CD4-positive, alpha-beta T cell treated with Interleukin-21 for 1 hour (primary cell): ENCODE measurements at places on chromosomes 11 and 22.

DNA sequence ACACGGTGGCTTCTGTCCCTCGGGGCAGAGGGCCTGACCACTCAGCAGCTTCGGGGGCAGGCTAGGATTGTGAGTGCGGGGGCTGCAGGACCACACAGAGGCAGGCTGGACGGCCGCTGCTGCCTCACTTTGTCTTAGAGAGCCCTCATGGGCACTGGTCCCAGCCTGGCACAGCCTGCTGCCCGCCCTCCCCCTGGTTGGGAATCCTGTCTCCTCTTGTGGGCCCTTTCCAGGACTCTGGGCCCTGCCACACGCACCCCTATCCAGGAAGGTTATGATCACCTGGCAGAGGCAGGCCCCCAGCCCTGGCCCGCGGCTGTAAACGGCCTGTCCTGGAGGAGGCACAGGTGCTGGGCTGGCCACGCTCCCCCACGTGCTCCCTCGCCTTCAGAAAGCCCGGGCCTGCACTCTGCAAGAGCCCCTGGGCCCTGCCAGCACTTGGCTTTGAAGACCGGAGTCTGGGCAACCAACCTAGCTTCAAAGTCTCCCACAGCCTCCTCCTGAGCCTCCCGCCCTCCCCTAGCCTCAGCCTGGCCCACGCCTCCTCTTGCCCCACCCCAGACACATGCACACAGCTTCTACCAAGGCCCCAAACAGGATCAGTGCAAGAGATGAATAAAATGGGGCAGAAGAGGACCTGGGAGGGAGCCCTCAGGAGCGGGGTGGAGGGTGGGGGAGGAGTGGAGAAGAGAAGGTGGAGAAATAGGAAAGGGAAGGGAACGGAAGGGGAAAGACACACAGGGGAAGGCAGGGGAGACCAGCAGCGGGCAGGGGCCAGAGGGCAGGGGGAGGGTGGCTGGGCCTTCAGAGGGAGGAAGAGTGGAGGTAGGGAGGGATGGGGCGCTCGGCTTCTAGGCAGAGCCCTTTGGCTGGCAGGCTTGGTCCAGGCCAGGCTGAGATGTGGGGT lies 31.0 kb downstream of the SYT7 start:
- no peak for DNase-seq

DNA sequence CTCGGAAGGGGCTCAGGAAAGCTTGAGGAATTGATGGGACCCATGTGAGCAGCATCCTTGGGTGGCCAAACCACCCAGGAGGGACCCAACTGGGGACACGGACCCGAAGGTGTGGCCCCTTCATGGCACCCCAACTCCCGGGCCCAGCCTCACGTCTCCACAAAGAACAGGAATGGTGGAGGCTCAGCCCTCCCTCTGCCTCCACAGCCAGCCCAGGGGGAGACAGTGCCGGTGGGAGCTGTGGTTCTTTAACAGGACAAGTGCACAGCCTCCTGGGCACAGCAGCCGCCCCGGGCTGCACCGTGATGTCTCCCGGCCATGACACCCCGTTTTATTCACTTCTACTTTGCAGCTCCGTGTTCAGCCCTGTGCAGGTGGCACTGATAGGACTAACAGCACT lies 587.2 kb downstream of the BRD1 start:
- DNase-seq: no peak

DNA sequence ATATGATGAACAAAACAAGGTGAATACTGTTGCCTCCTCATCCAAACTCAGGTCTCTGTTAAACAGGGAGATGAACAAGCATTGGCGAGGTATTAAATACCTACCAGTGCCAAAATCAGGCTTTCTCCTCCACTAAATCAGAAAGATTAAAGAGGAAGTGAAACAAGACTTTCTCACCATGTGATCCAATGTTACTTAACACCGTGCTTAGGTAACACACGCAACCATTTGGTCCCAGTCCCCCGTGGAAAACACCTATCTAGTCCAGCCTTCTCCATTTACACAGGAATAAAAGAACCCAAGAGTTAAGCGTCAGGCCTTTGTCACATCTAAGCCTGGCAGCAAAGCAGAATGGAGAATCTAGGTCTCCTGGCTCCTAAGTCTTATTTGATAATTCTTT lies 34.5 kb downstream of the TENM4 start:
- no peak for DNase-seq

DNA sequence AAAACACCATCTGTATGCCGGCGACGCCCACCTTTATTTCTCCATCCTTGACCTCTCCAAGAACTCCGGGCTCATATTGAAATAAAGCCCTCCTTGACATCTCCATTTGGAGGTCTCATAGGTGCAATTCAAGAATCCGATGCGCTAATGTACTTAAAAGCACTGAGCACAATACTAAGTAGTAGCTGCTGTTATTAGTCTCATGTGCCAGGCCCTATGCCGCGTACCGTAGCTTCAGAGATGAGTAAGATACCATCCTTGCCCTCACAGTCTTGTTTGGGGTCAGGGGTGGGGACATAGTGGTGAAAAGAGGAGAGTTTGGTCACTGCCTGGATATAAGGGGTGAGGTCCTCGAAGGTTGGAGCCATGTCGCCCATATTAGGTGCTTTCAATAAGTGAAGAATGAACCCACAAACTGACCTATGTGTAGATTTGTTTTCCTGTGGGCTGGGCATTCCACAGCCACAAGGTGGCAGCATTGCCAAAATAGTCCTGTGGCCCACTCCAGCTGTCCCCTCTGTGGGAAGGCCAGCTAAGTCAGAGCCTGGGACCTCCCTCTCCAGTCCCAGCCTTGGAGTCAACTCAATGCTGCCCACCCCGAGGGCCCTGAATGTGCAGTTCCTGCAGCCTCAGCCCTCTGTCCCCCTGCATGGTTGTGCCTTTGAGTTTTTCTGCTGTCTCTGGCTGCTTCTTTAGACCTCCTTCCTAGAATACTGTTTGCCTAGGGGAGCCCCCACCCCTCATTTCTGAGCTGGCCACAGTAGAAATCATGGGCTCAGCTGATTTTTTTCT lies 6.5 kb downstream of the DCPS start:
- DNase-seq: peak; percentile 65

DNA sequence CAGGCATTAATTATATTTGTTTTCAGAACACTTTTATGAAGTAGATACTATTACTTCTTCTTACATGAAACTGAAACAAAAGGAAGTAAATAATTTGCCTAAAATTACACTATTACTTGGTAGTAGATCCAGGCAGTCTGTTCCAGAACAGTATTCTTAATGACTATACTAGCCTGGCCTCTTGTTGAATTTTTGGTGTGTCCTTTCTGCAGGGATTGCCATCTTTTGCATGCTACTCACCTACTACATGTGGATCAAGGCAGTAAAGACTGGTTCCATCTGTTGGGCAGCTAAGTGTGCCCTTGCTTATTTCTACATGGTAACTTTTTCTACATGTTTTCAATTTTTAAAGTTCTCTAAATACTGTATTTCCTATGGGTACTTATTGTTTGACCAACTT lies 12.8 kb downstream of the STT3A start:
- DNase-seq: no peak

- DNase-seq: no peak
These were observed 7.9 kb downstream of the GRAP2 start for GRCh38 chr22:39908737-39909136.

- DNase-seq: no peak
These were observed 104.6 kb downstream of the ATXN10 start for GRCh38 chr22:45776313-45776585.

DNA sequence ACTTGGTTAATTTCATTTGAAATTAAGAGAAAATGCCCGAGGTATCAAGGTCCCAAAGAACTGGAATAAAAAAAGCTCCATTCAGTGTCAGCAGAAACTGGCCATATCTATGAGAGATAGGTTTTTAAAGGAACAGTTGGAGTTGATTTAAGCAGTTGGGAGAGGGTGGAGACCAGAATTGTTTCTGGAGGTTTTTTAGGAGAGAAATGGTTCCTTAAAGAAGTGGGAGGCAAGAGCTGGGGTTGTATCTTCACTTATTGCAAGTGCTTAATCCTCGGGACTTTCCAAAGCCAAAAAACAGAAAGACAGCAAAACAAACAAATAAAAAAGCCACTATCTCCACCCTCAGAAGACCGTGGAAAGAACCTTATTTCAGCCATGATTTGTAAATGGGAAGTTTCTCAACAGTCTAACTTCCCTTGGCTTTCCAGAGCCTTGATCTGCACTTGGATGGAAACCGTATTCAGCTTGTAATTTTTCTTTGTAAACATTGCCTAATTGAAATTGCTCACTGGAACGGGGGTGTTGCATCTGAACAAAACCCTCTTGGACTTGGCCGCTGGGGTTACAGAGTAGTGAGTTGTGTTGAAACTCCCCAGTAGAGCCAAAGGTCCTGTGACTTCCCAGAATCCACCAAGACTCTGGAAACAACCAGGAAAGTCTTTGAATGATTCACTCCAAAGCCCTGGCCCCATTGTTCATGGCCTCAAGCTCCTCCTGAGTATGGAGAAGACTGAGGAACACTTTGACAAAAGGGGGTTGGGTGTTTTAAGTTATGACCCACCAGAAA lies 115.6 kb downstream of the SLC1A2 start:
- no peak for DNase-seq

DNA sequence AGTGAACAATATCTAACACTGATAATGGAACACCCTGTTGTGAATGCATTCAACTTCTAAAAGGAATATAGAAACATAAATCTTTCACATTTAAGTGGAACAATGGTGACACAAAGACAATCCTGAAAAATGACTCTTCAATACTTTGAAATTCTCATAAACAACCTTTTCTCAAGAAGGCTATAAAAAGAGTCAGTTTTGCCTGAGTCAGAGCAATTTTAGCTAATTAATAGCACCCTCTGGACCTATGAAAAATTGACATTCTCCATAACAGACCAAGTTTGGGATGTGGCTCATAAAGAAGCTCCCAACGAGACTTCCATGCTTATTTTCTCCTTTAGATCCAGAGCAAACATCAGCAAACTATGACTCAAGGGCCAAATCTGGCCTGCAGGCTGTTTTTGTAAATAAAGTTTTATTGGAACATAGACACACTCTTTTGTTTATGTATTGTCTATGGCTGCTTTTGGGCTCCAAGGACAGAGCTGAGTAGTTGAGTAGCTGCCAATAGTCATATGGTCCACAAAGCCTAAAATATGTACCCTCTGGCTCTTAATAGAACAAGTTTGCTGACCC lies 108.0 kb downstream of the MAML2 start:
- no peak for DNase-seq

GRCh38 chr11:15248749-15249148 lies 134.0 kb downstream of the INSC start:
- DNase-seq: no peak

- DNase-seq: no peak
These were observed 60.8 kb downstream of the C11orf58 start for GRCh38 chr11:16799221-16799620.

GRCh38 chr11:112922606-112923005 lies 38.6 kb upstream of the NCAM1 start:
- DNase-seq: no peak

- peak; percentile 99 for DNase-seq
These were observed at the start of gene DEAF1 for GRCh38 chr11:694563-695287. TSS of gene DEAF1 (minus strand) at chr11:695222. CDS start at chr11:695047, 175 bp downstream.

DNA sequence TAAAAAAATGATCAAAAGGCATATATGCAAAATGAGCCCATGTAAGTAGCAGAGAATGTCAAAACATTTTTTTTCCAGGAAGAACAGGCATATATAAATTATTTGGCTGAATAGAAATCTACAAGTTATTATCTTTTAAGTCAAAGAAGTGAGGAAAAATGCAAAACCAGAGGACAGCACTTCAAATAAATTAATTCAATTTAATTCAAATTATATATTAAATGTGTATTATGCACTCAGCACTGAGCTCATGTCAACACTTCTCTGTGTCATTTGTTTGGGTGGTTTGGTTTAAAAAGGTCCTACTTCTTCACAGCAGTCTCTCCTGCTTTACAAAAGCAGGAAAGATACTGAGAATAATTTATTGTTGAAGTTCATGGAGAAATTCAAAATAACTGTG lies 41.9 kb upstream of the PDGFD start:
- no peak for DNase-seq

DNA sequence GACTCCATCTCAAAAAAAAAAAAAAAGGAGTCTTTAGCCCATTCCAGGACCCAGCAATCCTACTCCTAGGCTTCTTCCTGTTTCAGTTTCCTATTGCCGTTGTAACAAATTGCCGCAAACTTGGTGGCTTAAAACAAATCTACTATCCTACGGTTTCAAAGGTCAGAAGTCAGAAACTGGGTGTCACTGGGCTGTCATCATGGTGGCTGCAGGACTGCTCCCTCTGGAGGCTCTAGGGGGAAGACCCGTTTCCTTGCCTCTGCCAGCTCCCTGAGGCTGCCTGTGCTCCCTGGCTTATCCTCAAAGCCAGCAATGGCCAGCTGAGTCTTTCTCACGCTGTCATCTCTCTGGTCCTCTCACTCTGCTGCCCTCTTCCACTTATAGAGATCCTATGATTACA lies 8.7 kb upstream of the DAGLA start:
- no peak for DNase-seq

DNA sequence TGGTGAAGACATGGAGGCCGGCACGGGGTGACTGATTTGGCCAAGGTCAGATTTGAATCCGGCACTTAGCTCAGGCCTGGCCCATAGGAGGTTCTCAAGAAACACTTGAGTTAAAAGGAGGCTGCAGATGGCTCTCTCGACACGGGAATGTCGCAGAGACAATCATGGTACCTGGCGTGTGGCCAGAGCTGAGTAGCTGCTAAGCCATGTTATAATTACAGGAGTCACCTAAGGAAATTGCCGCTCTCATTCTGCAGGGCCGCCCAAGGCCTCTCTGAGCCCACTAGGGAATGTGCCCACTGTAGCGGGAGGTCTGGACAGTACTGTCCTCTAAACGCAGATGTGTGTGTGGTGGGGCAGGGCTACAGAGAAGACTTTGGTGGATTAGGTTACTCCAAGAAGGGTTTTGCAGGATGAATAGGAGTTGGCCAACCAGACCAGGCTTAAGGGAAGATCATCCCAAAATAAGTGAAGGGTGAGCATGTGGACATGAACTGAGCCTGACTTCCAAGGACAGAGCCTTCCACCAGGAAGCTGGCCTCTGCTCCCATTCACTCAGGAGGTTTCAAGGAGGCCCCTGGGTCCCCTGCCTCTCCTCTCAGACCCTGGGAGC lies 19.3 kb upstream of the PRR5 start:
- DNase-seq: no peak

- no peak for DNase-seq
These were observed 979 bp downstream of the SMIM38 start for GRCh38 chr11:69156673-69157155.

DNA sequence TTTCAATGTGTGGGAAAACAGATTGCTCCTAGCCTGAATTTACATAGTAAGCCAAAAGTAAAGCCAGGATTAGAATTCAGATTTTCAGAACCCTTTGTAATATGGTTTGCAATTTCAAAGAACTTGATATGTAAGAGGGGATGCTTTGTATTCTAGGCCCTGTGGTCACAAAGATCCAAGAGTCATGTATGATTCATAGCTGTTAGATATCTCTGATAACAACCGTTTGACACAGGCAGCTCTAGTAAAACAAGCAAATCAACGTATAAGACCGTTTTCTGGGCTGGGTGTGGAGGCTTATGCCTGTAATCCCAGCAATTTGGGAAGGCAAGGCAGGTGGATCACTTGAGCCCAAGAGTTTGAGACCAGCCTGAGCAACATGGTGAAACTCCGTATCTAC lies 79.6 kb downstream of the EMSY start:
- DNase-seq: no peak

- DNase-seq: no peak
These were observed 441.1 kb downstream of the TBC1D22A start for GRCh38 chr22:47203554-47203991.

GRCh38 chr11:10376061-10376460 lies 71.2 kb downstream of the ADM start:
- no peak for DNase-seq

- DNase-seq: no peak
These were observed 188.9 kb downstream of the ST3GAL4 start for GRCh38 chr11:126544108-126545056.
